Fibroblast of skin of left biceps (primary cell): ENCODE measurements at places on chromosomes 2 and 18.

DNA sequence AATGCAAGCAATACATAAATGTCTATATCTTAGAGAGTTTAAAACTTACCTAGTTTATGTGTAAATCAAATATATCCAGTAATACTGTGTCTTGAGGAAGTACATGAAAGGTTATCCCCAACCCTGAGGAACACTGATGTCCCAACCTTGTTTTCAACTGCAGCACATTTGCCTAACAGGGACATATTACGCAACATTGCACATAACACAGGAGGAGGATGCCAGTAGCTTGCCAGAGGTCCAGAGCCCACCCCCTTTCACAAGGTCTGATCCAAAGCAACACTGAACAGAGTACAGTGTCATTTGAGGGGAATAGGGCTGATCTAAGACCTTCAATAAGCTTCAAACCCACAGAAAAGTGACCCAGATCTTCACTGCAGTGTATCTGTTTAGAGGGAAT is 678.5 kb downstream of the ARHGAP15 start:
- DNase-seq, result no peak

DNA sequence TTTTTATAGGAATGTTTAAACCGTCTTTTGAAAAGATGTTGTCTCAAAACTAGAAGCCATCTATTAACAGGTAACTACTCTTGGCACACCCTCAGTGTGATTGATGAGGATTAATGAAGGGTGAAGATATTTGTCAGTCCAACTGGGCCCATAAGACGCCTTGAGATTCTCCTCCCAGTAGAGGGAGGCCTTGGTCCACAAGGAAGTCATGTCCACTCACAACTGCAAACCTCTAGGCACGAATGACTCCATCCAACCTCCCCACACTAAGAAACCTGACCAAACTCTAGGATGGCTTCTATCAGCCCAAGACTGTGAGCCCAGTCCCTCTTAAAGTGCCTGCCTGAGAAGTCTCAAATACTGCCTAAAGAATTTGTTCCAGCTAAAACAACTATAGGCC is 19.2 kb upstream of the GRP start:
- no peak for DNase-seq

DNA sequence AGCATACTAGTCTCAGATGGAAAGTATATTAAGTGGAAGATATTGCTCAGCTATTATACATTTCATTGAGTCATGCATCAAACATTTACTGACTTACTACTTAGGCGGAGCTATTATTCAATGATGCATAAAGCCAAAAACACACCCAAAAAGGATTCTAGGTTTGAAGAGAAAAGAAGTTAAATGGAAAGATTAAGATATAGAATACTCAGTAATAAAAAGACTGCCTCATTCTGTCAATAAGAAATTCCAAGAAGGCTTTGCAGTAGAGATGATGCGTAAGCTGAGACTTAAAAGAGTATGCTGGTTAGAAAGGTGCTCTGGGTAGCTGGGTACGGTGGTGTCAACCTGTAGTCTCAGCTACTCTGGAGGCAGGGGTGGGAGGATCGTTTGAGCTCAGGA is 27.6 kb downstream of the STK17B start:
- no peak for DNase-seq

GRCh38 chr2:3114406-3115185 is 263.0 kb downstream of the EIPR1 start:
- no peak for DNase-seq

GRCh38 chr18:3619746-3620145 is 169.8 kb downstream of the TGIF1 start:
- no peak for DNase-seq

GRCh38 chr2:234448506-234449184 is 48.2 kb downstream of the ARL4C start:
- DNase-seq, result no peak

- DNase-seq, result peak; percentile 71
Observed at GRCh38 chr18:11849841-11850634, 1.2 kb upstream of the CHMP1B start.

DNA sequence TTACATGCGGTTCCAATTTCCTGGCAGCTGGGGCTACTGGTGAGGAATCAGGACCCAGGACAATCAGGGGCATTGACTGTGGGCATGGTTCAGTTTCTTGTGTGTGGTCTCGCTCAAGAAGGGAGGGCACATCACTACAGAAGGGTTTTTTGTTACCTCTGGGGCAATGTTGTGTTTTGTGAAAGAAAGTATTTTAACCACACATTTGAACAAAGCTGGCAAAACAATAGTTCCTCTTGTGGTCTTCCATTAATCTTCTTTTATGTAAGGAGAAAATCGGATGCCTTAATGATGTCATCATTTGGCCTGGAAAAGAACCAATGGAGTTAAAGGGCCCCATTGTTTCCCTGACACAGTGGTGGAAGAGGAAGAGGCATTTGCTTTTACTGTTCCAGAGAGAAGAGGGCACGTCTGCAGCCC is 197.4 kb downstream of the SH3BP4 start:
- no peak for DNase-seq

DNA sequence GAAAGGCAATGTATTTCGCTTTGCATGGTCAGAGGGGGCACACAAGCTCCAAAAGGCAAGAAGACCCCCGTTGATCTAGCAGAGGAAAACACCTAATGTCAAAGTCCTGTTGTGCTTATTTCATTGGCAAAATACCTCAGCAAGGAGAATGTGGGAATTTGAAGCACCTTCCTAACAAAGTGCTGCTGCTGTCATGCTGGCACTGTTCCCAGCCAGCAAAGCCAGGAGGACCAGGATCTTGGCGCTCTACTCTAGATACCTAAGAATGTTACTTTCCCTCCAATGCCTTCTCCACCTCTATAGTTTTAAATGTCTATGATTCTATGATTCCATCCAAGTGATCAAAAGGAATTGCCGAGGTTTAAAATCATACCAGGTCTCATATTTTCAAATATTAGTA is 867.9 kb upstream of the POU3F3 start:
- DNase-seq, result no peak

- DNase-seq, result no peak
Observed at GRCh38 chr18:61869636-61870035, 23.2 kb downstream of the RNF152 start.

GRCh38 chr2:226063704-226064440 is 664.4 kb downstream of the NYAP2 start:
- DNase-seq, result peak; percentile 67

DNA sequence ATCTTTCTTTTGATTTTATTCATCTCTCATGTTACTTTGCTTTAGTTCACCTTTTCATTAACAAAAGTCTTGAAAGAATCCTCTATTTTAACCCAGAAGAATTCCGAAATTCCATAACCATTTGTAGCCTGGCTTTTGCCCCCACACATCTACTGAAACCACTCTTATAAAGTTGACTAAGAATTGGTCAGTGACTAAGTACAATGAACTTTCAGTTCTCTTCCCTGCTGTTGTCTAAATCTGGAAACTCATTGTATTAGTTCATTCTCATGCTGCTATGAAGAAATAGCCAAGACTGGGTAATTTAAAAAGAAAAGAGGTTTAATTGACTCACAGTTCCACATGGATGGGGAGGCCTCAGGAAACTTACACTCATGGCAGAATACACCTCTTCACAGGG is 49.9 kb upstream of the PNPT1 start:
- peak; percentile 21 for DNase-seq

- peak; percentile 63 for DNase-seq
Observed at GRCh38 chr2:18834341-18834740, 245.0 kb upstream of the NT5C1B start.
